ENCODE measurements at places on chromosomes 2 and 18.

- DNase-seq, result no peak
These were observed 918 bp upstream of the NABP1 start for GRCh38 chr2:191676790-191677645.

DNA sequence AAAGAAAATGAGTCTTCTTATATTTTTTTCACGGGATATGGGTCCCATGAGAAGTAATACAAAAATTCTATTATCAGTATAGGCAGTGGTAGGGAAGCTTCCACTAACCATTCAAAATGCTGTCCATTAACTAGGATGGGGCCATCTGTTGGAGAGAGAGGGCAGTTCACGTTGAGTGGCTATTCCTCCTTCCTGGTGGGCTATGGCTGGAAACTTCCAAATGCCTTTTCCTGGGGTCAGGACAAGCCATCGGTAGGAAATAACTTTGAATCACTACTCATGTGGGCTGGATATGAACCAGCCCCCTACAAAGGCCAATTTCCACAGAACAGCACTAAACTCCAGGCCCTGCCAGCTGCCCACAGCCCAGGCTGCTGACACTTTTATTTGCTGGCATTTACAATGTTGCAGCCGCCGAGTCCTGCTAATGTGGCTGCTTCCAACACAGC, 156.1 kb upstream of the HNRNPA3 start:
- no peak for DNase-seq

GRCh38 chr2:7953195-7953594, 728.7 kb upstream of the ID2 start:
- DNase-seq, result no peak

DNA sequence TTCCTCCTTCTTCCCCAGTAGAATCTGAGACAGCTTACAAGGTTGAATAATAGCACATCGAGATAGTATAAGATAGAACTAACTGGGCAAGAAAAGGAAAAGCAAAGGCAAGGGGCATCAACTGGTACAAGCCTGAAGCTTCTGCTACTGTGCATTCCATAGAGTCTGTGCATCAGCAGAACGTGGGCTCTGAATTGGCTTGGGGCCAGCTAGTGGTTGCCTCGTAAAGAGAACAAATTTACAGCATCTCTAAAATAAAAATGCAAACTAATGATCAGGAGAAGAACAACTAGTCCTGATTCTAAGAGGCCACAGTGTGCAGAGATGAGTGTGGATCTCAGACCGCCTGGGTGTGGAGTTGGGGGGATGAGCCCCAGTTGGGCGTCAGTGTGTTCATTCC, 36.6 kb downstream of the UPP2 start:
- DNase-seq, result no peak

DNA sequence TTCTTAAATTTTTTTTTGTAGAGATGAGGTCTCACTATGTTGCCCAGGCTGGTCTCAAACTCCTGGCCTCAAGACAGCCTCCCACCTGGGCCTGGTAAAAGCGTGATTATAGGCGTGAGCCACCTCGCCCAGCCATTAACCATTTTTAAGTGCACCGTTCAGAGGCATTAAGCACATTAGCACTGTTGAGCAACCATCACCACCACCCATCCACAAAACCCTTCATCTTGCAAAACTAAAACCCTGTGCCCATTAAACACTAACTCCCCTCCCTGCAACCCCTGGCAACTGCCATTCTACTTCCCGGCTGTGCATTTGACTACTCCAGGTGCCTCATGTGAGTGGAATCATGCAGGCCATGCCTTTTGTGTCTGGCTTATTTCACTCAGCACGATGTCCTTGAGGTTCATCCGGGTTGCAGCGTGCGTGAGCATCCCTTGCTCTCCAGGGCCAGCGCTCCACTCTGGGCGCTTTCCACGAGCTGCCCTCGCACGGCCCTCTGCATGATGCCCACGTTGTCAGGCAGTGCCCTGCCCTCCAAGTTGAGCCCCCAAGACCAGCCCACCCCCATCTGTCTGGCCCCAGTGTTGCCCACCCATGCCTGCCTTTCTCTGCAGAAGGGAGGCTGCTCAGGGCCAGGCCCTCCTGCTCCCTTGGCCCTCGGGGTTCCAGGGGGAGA, 63.0 kb upstream of the GLI2 start:
- no peak for DNase-seq

DNA sequence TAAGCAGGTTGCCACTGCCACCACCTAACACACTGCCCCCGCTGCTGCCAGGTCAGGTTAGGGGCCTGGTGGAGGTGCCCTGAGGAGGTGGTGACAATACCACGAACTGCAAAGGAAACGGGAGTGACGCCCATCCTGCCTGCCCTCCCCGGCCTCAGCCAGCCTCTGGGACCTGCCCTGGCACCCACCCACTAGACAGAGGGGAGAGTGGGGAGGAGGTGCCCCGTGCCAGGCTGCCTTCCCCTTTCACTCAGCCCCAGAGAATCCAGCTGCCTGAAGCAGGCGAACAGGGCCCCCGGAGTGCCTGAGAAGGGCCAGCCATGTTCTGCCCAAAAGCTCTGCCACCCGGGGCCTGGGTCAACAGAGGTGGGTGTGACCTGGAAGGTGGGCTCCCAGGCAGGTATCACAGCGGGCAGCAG, 44.5 kb upstream of the FOSL2 start:
- DNase-seq, result no peak

DNA sequence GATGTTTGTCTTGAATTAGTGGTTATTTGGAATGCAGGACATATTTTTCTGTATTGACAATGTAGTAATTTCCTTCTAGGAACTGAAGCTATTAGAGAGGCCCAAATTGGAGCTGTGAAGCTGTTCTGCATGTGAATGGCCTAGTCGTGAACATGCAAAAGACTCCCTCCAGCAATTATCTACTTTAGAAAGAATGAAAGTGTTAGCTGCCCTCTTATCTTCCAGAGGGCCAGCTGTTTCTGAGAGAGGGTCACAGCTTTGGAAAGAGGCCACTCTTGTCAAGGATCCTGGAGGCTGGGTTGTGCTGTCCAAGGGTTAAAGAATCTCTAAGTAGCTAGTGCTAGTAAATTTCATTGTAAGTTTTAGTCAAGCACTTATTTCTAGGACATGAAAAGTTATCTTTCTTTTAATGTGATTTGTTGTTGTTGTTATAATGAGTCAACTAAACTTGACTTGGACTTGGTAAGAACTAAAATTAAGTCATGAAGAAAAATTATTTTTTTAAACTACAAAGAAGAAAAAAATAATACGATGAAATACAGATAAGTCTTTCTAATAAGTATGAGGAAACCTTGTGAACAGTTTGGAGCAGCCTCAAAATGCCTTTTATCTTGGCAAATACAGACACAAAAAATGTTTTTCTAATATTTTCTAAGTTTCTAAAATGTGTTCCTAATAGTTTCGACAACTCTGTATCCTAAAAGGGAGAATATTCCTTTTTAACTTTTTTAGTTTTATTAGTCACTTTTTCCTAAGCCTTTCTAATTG, 36.8 kb downstream of the DPP4 start:
- no peak for DNase-seq

DNA sequence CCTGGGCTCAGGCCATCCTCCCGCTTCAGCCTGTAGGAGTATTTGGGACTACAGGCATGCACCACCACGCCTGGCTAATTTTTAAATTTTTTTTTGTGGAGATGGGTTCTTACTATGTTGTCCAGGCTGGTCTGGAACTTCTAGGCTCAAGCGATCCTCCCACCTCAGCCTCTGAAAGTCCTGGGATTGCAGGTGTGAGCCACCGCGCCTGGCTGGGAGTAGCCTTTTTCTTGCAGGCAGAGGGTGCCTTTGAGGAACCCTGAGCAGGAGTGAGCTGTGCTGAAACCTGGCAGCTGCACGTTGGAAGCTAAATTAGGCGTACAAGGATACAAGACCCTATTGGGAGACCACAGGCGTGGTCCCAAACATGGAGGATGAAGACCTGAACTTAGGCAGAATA, 8.0 kb downstream of the CTDSP1 start:
- no peak for DNase-seq

DNA sequence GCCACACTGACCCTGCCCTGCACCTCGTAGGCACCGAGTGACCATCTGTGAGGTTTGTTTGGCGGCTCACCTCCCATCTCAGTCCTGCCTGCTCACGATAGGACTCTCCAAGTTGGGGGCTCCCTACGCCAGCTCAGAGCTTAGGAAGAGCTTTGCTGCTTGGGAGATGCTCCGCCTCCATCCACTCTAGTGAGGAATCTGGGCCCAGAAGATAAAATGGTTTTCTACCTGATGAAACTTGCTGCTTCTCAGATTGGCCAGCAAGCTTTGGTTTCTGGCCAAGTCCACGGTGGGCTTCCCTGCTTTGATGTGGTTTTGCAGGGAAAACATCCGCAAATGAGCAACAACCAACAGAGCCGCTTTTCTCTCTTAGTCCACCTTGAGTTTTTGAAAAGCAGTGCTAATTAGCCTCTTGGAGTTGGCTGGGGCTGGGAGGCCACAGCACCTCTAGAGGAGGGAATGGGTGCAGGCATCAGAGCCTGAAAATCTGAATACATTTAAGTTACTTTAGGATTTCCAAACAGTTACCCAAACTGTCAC, 42.2 kb downstream of the THNSL2 start:
- DNase-seq, result no peak

- DNase-seq, result no peak
These were observed 5.1 kb downstream of the SFT2D3 start for GRCh38 chr2:127706215-127706990.

- no peak for DNase-seq
These were observed 7.1 kb downstream of the TMEM214 start for GRCh38 chr2:27039871-27040270.

DNA sequence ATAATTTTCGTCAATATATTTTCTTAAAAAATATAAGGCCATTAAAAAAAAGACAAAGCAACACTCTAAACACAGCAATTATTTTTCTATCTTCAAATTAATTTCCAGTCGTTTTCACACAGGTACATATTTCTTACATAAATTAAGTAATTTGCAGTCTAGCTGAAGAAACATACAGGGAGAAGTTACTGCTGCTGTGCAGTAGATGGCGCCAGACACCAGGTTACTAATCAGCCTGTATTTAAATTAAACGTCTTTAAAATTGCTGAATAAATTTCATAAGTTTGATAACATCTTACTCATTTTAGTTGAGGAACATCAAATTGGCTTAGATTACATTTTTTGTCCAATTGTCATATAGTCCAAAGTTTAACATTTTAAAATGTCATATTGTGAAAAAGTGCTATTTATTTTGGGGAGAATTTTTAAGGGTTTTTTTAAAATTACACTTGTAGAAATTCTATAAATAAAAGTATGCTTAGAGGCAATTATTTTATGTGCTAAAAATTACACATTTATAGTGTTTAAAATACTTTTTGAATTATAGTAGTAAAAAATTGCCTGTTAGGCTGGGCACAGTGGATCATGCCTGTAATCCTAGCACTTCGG, 88.4 kb downstream of the PMAIP1 start:
- DNase-seq, result no peak

- no peak for DNase-seq
These were observed 15.6 kb upstream of the PSD4 start for GRCh38 chr2:113157897-113158753.

GRCh38 chr2:206275312-206276055, 1.0 kb downstream of the ZDBF2 start:
- no peak for DNase-seq

DNA sequence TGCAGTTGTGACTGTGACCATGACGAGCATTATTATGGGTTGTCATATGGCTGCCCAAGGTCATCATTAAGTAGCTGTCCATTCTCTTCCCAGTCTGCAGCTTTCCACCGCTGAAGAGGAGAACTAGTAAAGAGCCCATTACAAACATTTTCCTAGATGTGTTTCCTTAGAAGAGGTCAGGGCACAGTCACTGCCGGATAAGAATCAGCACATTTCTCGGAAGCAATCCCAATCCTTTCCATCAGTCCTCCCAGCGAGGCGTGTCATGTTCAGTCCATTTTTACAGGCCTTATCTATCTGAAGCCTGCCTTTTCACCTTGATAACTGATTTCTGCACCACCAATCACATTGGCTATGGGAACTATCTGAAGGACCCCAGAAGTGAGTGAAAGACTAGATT, 319.9 kb upstream of the SLC14A2 start:
- no peak for DNase-seq
